ENCODE measurements at places on chromosomes 11 and 22.

- H3K27me3 ChIP-seq: no peaks in the 10 kb centered on the region
- no peak overlapping the region for H3K4me3 ChIP-seq
- no peak for DNase-seq
- H3K36me3 ChIP-seq: peaks cover 57% of the 10 kb centered on the region
- H3K27ac ChIP-seq: no peak overlapping the region
Observed at GRCh38 chr11:5696210-5696609, 6.6 kb downstream of the TRIM22 start.

DNA sequence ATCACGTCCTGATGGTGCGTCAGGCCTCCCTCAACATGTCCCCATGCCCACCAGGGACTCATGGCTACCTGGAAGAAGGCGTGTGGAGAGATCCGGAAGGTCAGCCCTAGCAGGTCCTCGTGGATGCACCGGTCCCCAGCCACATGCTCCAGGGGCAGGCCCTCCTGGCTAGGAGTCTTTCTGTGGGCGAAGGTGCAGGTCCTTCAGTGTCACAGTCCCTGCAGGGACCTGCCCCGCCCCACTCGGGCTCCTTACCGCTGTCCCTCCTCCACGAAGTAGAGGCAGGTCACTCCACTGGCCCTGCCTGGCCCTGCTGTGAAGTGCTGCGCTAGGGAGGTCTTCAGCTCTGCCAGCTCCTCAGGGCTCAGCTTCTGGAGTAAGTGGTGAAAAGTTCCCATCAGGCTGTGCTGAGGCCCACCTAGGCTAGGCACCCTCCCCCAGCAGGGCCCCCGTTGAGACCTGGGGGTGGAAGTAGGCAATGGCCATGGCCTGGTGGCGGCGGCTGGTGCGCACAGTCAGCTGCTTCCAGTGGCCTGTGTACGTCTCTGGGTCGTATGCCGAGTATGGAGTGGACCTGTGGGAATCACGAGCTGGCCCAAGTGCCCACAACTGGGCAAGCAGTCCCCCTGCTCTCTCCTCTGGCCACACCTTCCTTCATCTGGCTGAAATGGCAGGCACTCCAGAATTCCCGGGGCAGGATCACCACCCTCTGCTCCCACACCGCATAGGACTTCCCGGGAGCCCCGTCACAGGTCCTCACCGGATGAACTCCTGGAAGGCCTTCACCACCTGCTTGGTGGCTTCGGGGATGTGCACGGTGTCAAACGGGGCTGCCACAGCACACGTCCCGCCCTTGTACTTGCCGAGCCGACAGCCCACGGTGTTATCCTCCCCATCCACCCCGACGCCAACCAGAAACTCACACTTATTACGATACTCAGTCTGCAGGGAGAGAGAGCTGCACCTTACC lies 1.1 kb upstream of the RANBP1 start:
- H3K4me1 ChIP-seq: peaks cover 13% of the 10 kb centered on the region
- DNase-seq: no peak
- H3K27ac ChIP-seq: peak overlapping the region; percentile 64

DNA sequence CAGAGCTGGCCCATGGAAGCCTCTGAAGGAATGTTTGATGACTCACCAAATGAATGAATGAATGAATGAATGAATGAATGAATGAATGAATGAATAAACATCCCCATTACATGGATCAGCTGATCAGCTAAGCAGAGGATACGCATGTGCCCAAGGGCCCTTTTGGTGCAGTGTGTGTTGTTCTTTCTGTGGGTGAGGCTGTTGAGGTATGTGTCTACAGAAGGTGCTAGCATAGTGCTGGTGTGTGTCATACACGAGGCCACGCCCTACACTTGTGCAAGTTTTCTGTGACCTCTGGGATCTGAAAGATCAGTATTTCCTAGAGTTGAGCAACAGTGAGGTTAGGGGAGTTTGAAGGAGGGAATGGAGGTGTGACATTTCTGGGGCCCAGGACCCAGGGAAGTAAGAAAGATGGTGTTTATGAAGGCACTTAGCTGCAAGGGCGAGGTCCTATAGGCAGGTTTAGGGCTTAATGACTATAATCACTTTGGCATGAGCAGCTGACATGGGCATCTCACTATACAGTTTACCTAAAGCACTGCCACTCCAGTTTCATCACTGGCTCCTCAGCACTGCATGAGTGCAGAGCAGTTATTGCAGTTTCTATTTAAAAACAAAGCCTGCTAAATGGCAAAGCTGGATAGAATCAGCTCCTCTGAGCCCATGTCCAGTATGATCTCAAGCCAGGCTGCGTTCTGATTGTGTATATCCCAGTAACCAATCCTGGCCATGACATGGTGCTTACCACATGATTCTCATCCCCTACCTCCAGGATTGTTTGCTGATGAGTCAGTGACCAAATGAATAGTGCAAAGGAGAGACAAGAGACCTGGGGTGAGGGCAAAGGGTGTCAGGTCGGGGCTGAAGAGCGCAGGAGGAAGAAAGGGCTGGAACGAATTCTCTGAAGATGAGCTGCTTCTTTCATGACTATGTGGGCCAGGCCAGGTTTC lies 36.4 kb upstream of the E2F8 start:
- H3K4me1 ChIP-seq: peaks cover 3% of the 10 kb centered on the region
- no peak for DNase-seq
- no peaks in the 10 kb centered on the region for H3K36me3 ChIP-seq
- H3K27ac ChIP-seq: no peak overlapping the region
- H3K27me3 ChIP-seq: peaks cover 3% of the 10 kb centered on the region
- no peak overlapping the region for H3K4me3 ChIP-seq

GRCh38 chr11:119421941-119422808 lies 797 bp downstream of the THY1 start:
- peak overlapping the region; percentile 87 for H3K4me3 ChIP-seq
- no peak for DNase-seq
- H3K4me1 ChIP-seq: peaks cover 24% of the 10 kb centered on the region
- peaks cover 15% of the 10 kb centered on the region for H3K27me3 ChIP-seq

DNA sequence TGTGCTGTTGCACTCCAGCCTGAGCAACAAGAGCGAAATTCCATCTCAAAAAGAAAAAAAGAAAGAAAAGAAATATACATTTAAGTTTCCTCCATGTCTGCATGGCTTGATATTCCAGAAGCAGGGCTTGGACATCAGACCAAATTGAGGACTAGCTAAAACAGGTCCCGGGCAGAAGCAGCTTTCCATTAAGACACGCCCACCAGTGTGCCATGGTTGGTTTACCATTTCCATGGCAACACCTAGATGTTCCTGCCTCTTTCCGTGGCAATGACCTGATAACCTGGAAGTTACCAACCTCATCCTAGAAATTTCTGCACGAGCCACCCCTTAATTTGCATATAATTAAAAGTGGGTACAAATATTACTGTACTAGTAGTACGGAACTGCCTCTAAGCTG lies 111.3 kb downstream of the NAT10 start:
- DNase-seq: no peak
- peaks cover 12% of the 10 kb centered on the region for H3K4me1 ChIP-seq
- no peaks in the 10 kb centered on the region for H3K36me3 ChIP-seq
- no peaks in the 10 kb centered on the region for H3K27me3 ChIP-seq
- no peak overlapping the region for H3K4me3 ChIP-seq

- no peak for DNase-seq
- H3K4me3 ChIP-seq: no peak overlapping the region
- H3K4me1 ChIP-seq: no peaks in the 10 kb centered on the region
- no peaks in the 10 kb centered on the region for H3K36me3 ChIP-seq
Observed at GRCh38 chr11:11382858-11383532, 29.9 kb upstream of the CSNK2A3 start.

DNA sequence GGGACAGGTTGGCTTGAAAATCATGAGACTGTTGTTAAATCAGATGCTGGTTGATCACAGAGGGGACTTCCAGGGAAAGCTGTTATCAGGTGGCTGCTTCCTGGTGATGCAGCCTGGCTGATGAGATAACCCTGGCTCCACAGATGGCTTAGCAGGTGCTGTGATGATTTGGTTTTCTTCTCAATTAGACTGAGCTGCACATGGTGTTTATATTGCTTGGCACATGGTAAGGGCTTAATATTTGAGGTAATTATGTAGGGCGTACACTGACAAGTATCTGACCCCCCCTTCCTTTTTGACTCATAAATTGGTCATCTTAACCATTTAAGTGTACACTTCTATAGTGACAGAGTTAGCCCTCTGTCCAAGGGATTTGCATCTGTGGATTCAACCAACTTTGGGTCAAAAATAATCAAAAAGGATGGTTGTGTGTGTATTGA lies 7.0 kb downstream of the RPS3 start:
- no peak for DNase-seq
- peaks cover 60% of the 10 kb centered on the region for H3K36me3 ChIP-seq
- no peaks in the 10 kb centered on the region for H3K27me3 ChIP-seq
- no peak overlapping the region for H3K27ac ChIP-seq
- H3K4me1 ChIP-seq: peaks cover 35% of the 10 kb centered on the region

DNA sequence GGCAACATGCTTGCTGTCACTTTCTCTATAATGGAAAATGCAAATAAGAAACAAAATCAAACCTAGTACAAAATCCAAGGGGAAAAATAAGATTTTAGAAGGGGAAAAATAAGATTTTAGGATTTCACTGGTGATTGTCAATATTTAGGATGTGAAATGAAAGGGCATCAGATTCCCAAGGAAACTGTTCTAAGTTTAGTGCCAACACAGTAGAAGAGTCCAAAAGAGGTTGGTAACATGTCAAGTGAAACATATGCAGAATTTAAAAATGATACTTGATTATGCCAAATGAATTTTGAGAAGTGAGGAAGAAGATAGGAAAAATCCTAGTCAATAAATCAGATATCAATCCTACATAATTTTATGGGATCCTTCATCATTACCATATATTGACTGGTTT lies 45.7 kb upstream of the ARL14EP start:
- H3K27me3 ChIP-seq: peaks cover 2% of the 10 kb centered on the region
- H3K36me3 ChIP-seq: no peaks in the 10 kb centered on the region
- no peak overlapping the region for H3K27ac ChIP-seq
- H3K4me1 ChIP-seq: peaks cover 8% of the 10 kb centered on the region

- H3K27ac ChIP-seq: peak overlapping the region; percentile 45
- no peaks in the 10 kb centered on the region for H3K27me3 ChIP-seq
- DNase-seq: no peak
Observed at GRCh38 chr22:24400034-24400725, 27.2 kb upstream of the ADORA2A start.

DNA sequence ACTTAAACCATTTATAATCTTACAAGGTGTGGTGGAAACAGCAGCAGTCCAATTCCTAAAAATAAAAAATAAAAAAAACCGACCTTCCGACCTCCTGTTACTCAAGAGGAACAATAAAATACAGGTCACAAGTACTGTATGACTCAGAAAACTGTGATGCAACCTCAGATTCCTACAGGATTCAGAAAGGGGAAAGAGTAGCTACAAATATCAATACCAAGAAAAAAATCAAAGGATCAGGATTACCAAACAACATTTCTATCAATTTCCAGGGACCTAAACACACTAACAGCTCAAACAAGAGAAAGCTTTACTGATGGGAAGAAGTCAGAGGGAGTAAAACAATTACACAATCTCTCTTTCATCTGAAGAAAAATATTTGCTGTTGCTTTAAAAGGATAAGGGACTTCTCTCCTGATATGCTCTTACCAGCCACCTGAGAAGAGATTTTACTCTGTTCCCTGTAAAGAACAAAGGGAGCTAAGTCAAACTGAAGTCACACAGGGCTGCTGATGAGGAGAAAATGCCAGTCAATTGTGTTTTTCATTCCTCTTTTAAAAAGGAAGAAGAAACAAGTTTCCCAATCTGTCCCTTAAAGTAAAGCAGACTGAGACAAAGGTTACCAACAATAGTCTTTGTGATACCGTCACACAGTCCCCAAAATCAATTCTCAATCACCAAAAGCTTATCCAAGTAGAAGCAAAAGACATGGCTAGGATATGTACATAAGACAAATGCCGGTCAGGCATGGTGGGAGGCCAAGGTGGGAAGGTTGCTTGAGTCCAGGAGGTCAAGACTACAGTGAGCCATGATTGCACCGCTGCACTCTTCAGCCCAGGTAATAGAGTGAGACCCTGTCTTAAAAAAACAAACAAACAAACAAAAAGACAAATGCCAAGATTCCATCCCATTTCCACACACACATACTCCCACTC lies 39.3 kb downstream of the AMBRA1 start:
- H3K27ac ChIP-seq: peak overlapping the region; percentile 61
- H3K4me3 ChIP-seq: peak overlapping the region; percentile 60
- H3K4me1 ChIP-seq: peaks cover 45% of the 10 kb centered on the region
- DNase-seq: no peak
- H3K36me3 ChIP-seq: peaks cover 2% of the 10 kb centered on the region

DNA sequence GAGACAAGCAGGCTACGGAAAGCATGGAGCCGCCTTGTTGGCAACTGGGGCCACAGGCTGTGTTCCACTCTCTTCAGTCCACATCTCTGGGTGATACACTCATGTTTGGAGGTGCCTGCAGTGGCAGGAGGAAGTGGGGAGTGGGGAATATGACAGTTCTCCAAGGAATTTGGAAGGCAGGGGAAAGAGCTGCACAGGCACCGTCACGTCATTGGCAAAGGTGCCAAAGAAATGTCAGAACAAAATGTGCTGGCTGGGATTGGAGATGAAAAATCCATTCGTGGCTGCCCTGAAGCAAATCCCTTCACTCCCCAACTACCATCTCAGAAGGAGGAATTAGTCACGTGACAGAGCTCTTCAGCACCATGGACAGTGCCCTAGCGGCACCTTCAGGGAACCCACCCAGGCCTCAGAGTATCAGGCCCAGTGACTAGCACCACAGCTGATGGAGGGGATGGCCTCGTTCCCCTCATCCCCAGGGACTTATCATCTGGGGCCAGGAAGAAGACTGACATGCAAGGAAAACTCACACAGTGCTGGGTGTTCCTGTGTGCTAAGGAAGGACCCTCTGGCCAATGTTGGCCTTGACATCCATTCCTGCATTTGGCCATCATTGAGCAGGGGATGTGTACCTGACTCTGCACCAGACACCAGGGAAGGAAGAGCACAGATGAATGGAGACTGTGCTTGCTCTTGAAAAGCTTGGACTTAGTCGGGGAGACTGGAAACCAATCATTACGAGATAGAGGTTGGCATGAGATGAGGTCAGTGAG lies 48.5 kb upstream of the PRDM11 start:
- H3K27me3 ChIP-seq: peaks cover 14% of the 10 kb centered on the region
- DNase-seq: peak; percentile 17
- peaks cover 10% of the 10 kb centered on the region for H3K4me1 ChIP-seq
- no peak overlapping the region for H3K27ac ChIP-seq
- H3K4me3 ChIP-seq: no peak overlapping the region

DNA sequence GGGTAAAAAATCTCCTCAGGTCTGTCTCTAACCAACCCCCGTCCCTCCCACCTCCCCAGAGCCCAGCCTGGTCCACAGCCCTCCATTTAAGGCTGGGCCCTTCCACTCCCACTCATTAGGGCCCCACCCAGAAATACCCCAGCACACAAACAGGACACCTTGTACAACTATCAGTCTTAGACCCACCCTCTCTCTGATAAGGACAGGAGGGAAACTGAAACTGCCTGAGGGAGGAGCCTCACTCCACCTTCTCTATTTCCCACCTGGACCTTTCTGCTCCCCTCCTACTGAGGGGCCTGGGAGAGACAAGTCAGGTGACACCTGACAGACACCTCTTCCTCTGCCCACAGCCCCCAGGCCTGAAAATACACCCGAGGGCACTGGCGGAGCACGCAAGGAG lies 90.2 kb downstream of the PLEKHA7 start:
- no peaks in the 10 kb centered on the region for H3K36me3 ChIP-seq
- DNase-seq: no peak
- no peak overlapping the region for H3K27ac ChIP-seq

- H3K4me3 ChIP-seq: no peak overlapping the region
- no peaks in the 10 kb centered on the region for H3K36me3 ChIP-seq
- no peak for DNase-seq
- peaks cover 50% of the 10 kb centered on the region for H3K27me3 ChIP-seq
- H3K4me1 ChIP-seq: peaks cover 6% of the 10 kb centered on the region
- no peak overlapping the region for H3K27ac ChIP-seq
Observed at GRCh38 chr22:42716649-42717127, 4.0 kb downstream of the A4GALT start.
